ENCODE measurements at places on chromosomes 13 and 19.

DNA sequence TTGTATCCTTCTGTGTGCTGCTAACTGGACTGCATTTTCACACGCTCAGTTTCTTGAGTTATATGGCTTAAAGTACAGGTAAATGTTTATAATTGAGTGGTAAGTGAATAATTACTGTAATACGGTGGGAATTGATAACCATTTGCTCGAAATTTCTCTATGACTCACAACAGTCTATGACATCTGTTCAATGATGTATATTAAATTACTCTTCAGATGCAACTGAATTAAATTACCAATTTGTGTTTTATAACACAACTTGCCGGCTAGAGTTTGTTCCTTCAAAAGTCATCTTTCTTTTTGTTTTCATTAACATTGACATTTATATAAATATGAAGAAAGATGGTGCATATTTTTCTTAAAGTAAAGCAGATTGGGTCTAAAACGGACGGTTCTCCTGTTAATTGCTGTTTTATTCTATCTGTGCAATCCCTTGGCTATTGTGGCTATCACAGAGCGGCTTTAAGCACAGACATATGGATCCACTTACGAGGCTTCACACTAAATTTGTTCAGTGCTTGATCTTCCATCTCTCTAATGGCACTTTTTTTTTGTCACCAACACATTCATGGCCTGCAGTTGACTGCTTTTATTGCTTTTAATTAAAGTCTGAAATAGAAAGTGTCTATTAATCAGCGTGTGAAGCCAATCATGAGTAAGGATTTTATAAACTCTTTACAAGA is 1291.6 kb upstream of the SLC10A2 start:
- no peaks in the 10 kb centered on the region for H3K4me1 ChIP-seq
- no peak overlapping the region for H3K27ac ChIP-seq
- no peaks in the 10 kb centered on the region for H3K36me3 ChIP-seq

DNA sequence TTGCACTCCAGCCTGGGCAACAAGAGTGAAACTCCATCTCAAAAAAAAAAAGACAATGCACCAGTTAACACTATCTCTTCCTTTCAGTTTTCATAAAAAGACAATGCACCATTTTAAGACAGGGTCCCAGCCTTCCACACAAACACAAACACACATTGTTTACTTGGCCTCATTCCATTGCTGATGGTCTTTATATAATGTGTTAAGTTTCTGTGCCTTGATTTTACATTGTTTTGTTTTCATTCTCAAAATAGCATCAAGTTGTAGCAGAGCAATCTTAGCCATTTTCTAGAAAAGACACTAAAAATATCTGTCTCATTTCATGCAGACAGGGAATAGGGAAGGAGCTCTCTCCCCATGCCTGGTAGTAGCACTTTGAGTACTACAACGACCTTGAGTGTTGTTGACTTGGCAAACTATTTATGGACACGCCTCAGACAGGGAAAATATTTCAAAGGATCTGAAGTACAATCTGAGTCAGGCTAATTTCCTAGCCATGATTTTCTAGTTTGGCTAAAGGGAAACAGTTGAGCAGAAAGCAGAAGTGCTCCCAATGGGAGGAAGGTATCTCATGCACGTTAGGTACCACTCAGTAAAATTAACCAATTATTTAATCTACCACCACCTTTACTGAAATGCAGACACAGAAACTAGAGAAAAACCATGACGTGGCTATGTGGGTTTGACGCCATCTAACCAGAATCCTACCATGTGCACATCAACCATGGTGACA is 120.6 kb downstream of the ABCC4 start:
- H3K4me3 ChIP-seq: no peak overlapping the region
- no peak overlapping the region for H3K27ac ChIP-seq
- H3K27me3 ChIP-seq: no peaks in the 10 kb centered on the region
- H3K36me3 ChIP-seq: peaks cover 2% of the 10 kb centered on the region
- DNase-seq: no peak

DNA sequence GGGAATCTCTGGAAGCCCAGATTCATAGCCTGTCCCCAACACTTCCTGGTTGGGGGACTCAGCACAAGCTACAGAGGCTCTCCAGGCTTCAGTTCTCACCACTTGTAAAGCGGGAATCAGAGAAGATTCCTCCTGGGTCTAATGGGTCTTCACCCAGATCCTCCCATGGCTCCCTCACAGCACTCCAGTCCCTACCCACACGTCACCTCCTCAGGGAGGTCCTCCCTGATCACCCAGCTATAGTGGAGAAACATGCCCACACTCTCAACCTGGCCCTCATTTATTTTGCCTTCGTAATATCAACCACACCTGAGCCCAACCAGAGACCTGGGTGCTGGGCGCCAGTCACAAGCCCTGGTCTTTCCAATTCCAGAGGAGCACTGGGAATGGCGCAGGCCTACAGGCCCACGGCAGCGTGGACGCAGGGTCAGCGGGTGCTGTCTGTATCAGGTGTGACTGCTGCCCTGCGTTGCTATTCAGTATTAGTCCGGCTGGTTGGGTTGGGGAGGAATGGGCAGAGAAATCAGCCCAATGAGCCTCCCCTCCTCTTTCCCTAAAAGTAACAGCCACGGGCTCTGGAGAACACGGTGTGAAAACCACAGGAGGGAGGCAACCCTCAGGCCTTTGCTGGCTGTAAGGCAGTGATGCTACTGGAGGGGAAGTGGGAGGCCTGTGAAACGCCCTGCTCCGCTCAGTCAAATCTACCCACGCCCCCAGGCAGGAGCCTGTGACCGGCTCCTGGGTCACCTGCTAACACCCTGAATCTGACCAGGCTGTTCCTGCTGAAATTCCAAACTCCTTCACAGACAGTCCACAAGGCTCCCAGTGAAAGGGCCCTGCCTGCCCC is 5.2 kb downstream of the AKT2 start:
- H3K36me3 ChIP-seq: peaks cover 4% of the 10 kb centered on the region
- H3K4me1 ChIP-seq: peaks cover 13% of the 10 kb centered on the region
- H3K4me3 ChIP-seq: no peak overlapping the region

- DNase-seq: no peak
- H3K4me3 ChIP-seq: no peak overlapping the region
- H3K4me1 ChIP-seq: no peaks in the 10 kb centered on the region
- no peak overlapping the region for H3K27ac ChIP-seq
- no peaks in the 10 kb centered on the region for H3K27me3 ChIP-seq
- no peaks in the 10 kb centered on the region for H3K36me3 ChIP-seq
Measured at GRCh38 chr13:88817560-88817959, 1146.4 kb downstream of the SLITRK5 start.

DNA sequence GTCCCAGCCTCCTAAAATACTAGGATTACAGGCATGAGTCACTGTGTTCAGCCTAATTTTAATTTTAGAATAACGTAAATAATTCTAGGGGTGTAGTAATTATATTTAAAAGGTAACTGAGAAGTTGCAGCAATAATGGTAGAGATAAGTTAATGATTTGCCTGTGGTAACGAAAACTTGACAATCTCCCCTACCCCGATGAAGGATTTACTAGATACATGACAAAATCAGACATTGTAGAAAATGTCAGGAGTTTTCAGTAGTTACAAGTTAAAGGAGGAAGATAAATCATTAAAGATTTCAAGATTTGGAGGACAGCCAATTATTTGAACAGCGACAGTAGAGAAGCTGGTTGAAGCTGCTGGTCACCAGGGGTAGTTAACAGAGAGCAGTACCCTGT is 652.2 kb upstream of the PCDH20 start:
- no peak overlapping the region for H3K4me3 ChIP-seq
- H3K4me1 ChIP-seq: no peaks in the 10 kb centered on the region
- no peaks in the 10 kb centered on the region for H3K27me3 ChIP-seq
- H3K27ac ChIP-seq: no peak overlapping the region
- no peaks in the 10 kb centered on the region for H3K36me3 ChIP-seq
- DNase-seq: no peak

GRCh38 chr13:46575818-46576221 is 22.9 kb downstream of the LRCH1 start:
- DNase-seq: no peak
- no peak overlapping the region for H3K27ac ChIP-seq
- H3K4me1 ChIP-seq: peaks cover 12% of the 10 kb centered on the region
- no peaks in the 10 kb centered on the region for H3K27me3 ChIP-seq
- no peak overlapping the region for H3K4me3 ChIP-seq
- no peaks in the 10 kb centered on the region for H3K36me3 ChIP-seq

- H3K4me1 ChIP-seq: no peaks in the 10 kb centered on the region
- no peak for DNase-seq
- H3K27ac ChIP-seq: no peak overlapping the region
- no peaks in the 10 kb centered on the region for H3K36me3 ChIP-seq
Measured at GRCh38 chr13:46229251-46229650, 17.5 kb downstream of the LRRC63 start.

DNA sequence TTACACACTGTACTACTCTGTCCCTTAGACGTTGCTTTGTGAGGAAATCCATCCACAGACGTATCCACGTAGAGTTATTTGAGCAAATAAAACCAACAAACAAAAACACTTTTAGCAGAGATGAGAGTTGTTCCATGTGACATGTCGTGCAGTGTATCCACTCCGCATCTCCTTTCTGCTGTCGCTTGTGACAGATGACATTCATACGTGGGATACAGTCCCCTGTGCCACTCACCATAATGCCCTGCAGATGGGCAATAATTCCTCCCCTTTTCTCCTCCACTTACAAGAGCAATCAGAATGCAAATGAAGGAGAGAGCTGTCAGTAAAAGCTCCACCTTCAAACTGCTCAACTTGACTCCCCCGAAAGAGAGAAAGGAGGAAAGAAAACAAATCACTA is 26.0 kb downstream of the IRS2 start:
- peaks cover 6% of the 10 kb centered on the region for H3K36me3 ChIP-seq
- no peak for DNase-seq
- no peaks in the 10 kb centered on the region for H3K27me3 ChIP-seq
- H3K4me3 ChIP-seq: no peak overlapping the region
- no peaks in the 10 kb centered on the region for H3K4me1 ChIP-seq
- H3K27ac ChIP-seq: no peak overlapping the region

GRCh38 chr13:114315074-114315785 is 927 bp downstream of the CHAMP1 start:
- peak overlapping the region; percentile 97 for H3K4me3 ChIP-seq
- no peaks in the 10 kb centered on the region for H3K4me1 ChIP-seq
- peaks cover 9% of the 10 kb centered on the region for H3K36me3 ChIP-seq
- no peak for DNase-seq
- H3K27ac ChIP-seq: no peak overlapping the region
- no peaks in the 10 kb centered on the region for H3K27me3 ChIP-seq

DNA sequence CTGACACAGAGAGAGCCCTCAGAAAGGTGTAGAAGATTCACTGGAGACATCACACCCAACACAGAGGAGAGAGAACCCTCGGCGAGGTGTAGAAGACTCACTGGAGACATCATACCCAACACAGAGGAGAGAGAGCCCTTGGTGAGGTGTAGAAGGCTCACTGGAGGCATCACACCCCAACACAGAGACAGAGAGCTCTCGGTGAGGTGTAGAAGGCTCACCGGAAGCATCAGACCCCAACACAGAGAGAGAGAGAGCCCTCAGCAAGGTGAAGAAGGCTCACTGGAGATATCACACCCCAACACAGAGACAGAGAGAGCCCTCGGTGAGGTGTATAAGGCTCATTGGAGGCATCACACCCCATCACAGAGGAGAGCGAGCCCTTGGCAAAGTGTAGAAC is 826.5 kb downstream of the UQCRFS1 start:
- no peaks in the 10 kb centered on the region for H3K4me1 ChIP-seq
- no peak for DNase-seq
- H3K36me3 ChIP-seq: no peaks in the 10 kb centered on the region
- no peak overlapping the region for H3K27ac ChIP-seq
- H3K4me3 ChIP-seq: no peak overlapping the region
- no peaks in the 10 kb centered on the region for H3K27me3 ChIP-seq

GRCh38 chr19:21483589-21484170 is 21.7 kb upstream of the ZNF429 start:
- no peak overlapping the region for H3K27ac ChIP-seq
- no peaks in the 10 kb centered on the region for H3K4me1 ChIP-seq
- no peak overlapping the region for H3K4me3 ChIP-seq
- no peak for DNase-seq
- no peaks in the 10 kb centered on the region for H3K36me3 ChIP-seq
- H3K27me3 ChIP-seq: no peaks in the 10 kb centered on the region

GRCh38 chr13:23654111-23655110 is 84.2 kb downstream of the TNFRSF19 start:
- no peaks in the 10 kb centered on the region for H3K27me3 ChIP-seq
- H3K4me1 ChIP-seq: peaks cover 4% of the 10 kb centered on the region
- no peak overlapping the region for H3K4me3 ChIP-seq
- no peaks in the 10 kb centered on the region for H3K36me3 ChIP-seq
- H3K27ac ChIP-seq: no peak overlapping the region

DNA sequence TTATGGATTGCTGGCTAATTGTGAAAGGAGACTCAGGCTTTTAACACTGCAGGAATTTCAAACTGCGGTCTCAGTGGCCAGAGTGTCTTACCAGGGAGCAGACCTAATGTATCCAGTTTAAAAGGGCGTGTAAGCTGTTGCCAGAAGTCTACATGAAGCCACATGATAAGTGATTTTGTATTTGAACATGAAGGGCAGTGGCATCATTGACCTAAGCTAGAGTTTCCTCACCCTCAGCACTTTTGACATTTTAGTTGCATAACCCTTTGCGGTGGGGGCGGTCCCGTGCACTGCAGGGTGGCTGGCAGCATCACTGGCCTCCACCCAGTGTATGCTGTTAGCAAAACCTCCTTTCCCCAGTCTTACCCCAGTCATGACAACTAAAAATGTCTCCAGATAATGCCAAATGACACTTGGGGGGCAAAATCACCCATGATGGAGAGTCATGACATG is 23.7 kb upstream of the GPR18 start:
- H3K27ac ChIP-seq: no peak overlapping the region
- no peaks in the 10 kb centered on the region for H3K4me1 ChIP-seq
- no peak overlapping the region for H3K4me3 ChIP-seq
- peaks cover 6% of the 10 kb centered on the region for H3K36me3 ChIP-seq
- DNase-seq: no peak
- H3K27me3 ChIP-seq: no peaks in the 10 kb centered on the region

DNA sequence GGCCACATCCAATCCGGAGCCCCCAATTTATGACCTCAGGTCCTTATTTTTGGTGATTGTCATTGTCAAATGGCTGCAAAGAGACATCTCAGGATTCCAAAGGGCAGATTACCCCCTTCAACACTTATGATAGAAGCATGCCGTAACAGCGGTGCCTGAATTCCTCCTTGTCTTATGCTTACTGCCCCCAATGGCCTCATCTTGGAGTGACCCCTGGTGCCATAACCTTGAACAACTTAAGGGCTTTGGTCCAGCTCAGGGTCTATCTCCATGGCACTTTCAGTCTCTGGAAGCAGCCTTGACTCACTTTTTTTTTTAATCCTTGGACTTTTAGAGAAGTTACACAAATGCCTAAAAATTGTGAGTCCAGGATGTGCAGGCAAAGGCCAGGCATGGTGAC is 171.6 kb upstream of the ZNF507 start:
- peaks cover 4% of the 10 kb centered on the region for H3K27me3 ChIP-seq
- no peak overlapping the region for H3K4me3 ChIP-seq
- no peak overlapping the region for H3K27ac ChIP-seq
- no peak for DNase-seq
- H3K4me1 ChIP-seq: peaks cover 4% of the 10 kb centered on the region
